Choroid plexus epithelial cell (primary cell): ENCODE measurements at places on chromosomes 6 and 20.

- DNase-seq, result no peak
Measured at GRCh38 chr6:34032856-34033255, 113.0 kb downstream of the GRM4 start.

DNA sequence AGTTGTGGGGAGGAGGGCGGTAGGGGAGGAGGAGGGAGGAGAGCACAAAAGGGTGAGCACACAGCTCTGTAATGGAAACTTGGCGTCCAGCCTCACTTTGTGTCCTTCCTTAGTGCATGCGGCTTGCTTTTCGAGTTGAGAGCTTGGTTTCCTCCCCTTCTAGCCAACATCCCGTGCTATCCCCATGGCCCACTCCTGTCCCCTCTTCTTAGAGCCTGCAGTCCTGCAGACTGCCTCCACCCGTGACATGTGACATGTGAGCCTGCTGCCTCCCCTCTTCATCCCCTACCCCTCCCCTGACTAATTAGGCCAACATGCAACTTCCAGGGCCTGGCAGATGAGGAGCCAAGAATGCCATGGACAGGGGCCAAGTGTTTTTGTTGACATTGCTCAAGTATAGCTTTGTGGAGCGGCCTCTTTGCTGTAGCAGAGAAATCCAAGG is 63.2 kb downstream of the SLC24A3 start:
- peak; percentile 88 for DNase-seq

DNA sequence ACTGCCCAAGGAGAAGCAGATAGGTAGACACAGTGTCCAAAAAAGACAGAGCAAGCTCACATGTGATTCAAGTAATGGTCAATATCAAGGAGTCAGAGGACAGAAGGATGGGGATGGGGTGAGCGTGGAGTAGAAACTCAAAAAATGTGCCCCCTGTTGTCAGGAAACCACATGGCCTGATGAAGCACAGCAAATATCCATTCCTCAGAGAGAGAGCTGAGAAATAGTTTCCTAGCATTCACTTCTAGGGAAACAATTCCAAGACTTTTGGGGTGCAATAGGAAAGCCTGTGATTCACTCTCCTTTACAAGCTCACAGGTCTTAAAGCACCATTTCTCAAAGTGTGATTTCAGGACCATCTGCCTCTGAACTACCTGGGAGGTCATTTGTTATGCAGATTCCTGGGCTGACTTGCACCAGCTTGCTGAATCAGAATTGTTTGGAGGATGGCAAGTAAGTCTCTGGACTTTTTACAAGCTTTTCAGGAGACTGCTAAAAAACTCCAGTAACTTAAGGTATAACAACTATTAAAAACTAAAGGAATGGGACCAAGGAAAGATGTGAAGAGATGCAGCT is 432.8 kb downstream of the HDGFL1 start:
- peak; percentile 19 for DNase-seq

GRCh38 chr6:159008656-159009288 is 8.8 kb upstream of the RSPH3 start:
- DNase-seq, result peak; percentile 71

DNA sequence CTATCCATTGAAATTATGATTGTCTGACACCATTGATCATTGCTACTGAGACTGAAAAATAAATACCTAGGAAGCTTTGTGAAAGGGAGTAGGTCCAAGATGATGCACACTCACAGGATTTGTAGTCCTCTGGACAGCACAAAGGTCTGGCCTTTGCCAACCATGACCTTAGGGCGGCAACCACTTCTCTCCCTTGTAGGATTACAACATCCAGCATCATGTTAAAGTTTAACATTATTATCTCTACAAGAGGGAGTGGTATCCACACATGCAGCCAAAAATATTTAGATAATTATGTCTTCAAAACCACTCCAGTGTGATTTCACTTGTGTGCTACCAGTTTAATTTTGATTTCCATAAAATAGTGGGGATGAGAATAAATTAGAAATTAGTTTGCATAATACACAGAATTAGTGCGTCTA is 51.1 kb upstream of the NHSL1 start:
- DNase-seq, result no peak

DNA sequence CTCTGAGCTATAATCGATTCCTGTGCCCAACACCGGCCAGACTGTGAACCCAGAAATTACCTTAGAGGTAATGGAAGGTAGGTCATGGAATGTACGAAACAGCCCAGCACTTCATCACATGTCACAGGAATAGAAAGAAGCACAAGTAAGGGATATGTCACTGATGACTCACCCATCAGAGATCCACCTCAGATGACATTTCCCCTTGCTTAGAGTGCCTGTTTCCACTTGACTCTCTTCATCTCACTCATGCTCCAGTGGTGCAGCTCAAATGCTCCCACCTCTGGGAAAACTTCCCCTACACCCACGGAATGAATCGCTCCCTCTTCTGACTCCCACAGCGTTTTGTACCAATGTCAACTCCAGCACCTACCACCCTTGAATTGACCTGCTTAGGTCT is 381.6 kb upstream of the CNR1 start:
- DNase-seq, result no peak

DNA sequence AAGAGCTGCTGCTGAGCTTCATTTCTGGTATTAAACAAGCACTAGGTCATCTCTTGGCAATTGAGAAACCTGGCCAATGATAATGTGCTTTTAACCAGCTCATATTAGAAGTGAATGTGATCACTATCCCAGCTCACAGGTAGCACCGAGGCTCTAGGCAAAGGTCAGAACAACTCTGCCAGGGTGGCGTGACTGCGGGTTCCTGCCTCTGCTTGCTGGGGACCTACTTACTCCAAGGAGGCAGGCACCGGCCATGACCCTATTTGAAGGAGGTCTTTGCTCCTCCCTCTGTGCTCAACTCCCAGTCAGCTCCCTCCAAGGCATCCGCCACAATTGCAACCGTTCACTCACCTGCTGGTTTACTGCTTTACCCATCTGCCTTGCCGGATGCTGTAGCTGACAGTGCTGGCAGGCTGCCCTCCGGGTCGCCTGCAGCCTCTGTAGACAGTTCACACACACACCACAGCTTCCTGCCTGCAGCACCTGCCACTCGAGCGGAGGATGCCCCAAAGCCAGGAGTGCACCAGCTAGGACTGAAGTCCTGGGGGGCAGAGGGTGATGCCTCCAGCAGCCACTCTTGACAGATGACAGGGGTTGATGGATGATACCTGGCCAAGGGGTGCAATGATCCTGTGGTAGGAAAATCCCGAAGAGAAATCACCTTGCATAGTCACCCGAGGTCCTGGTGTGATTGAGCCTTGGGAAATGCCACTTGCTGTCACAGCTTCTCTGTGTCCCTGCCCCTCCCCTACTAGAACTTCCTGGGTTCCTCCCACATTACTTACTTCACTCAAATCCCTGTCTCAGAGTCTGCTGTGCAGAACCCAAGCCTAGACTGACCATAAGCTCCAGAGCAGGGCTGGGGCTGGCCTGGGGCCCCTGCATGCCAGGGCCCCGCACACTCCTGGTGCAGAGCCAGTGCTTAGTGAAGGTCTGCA is 8.8 kb upstream of the VSX1 start:
- DNase-seq, result no peak

- peak; percentile 95 for DNase-seq
Measured at GRCh38 chr6:130675072-130675471, 152.1 kb upstream of the SMLR1 start.

GRCh38 chr6:50096296-50096695 is 46.6 kb upstream of the DEFB112 start:
- DNase-seq, result no peak

DNA sequence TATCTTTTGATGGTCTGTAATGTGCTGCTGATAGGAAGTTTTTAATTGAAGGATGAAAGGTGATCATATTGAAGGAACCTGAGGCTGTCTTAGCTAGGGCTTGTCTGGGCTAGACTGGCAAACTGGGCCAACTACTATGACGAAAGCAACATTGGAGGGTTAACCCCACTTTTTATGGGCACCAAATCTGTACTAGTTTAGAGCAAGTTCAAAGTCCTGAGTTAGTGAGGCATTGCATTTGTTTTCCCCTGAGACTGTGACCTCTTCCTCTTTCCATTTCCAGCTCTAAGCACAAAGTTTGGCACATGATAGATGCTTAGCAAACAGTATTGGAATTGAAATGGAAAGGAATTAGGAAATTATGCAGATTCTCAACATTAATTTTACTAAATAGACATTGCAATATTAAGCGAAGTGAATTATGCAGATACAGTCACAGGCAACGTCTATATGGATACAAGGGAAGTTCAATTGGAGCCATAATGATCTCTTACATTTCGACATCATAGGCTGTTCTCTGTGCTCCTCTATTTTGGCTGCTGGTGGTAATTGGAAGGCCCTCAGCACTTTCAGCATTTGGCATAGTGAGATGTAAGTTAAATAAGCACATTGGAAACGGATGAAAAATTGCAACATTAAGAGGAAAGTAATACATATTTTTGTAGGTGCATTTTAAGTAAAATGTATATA is 22.2 kb downstream of the CEP57L1 start:
- DNase-seq, result no peak

DNA sequence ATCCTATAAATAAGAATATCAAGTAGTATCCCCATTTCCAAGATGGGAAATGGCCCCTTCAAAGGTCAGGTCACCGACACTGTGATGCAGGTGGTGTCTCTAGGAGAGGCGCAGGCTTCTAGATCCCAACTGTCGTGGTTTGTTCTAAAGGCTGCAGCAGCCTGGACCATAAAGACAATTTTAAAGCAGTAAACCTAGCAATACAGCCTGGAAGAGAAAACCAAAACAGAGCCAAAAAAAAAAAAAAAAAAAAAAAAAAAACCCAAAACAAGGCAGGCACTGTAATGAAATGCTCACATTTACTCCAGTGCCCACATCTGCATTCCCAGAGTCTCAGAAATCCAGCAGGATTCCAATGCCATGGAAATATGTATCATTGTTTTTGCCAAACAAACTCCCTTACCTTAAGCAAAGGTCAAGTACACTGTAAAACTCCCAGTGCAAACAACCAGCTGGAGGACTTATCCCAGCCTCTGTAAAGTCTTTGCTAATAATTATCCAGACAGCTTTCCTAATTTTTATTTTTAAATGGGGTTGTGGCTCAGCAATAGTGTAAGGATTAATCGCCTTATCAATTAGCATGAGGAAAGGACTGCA is 98.2 kb downstream of the PSMG4 start:
- no peak for DNase-seq

GRCh38 chr20:21050710-21051109 is 55.4 kb downstream of the LINC00237 start:
- no peak for DNase-seq

DNA sequence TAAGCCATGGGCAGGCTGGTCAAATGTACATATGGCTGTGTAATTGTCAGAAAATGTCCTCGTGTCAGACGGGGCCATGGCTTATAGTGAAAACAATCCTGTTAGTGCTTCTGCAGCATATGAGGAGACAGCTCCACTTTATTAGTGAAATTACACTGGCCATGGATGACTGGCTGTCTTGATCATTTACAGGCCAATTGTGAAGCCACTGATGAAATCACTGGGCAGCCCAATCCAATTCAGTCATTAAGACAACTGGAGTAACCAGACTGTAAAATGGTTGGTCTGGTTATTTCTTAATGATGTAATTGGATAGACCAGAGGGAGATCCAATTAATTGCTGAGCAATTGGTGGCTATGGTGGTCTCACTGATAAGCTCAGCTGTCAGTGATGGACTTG is 749.5 kb downstream of the KIF16B start:
- DNase-seq, result no peak

DNA sequence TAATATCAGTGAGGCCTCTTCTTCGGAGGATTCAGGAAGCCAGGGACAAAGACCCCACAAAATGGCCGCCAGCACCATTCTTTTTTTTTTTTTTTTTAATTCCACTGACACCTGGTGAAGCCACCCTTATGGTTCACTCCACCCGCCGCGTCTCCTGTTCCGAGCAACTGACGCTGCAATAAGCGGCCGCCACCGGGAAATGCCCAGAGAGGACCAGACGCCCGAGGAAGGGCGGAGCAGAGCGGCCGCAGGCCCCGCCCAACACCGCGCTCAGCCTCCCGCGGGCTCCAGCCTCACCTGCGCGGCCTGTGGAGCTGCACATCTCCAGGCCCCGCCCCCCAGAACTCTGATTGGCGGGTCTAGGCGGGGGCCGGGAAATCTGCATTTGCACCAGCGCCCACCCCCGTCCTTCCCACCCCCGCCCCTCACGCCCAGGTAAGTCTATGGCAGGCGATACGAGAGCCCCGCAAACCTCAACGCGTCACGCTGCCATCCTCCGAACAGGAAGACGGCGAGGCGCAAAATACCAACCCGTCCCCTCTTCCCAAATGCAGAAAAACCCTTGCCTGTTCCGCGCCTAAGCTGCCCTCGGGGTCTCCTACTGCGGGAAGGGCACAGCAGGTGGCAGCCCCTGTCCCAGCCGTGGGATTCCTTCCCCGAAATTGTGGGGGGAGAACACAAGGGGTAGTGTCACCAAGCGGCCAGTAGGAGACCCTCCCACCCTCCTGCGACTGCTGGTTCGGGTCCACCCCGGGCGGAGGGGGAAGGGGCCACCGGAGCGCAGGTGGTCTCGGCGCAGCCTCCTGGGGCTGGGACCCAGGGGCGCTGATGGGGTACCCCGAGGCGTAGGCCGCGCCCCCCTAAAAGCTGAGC is 960 bp downstream of the ATP9A start:
- DNase-seq, result no peak

DNA sequence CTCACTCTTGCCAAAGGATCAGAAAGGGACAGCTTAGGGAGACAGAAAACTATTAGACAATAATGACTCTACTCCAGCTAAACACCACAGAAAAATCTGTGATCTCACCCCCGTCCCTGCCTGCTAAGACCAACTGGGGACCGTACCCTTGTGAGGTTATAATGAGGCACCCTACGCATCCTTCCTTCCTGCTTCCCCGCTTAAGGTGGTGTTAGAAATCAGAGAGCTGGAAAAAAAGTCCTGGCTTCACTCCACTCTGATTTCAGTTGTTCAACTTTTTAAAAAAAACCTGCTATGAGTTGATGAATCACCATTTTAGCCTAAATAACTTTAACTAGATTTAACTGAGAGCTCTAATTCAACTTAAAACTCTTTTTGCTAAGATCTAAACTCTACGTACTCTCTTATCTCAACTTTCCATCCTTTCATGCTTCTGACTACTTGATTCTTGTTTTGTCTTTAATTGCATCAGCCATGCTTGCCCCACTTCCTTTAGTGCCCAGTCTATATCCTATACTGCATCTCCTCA is 35.8 kb upstream of the TMEM14A start:
- peak; percentile 39 for DNase-seq

- DNase-seq, result no peak
Measured at GRCh38 chr6:148981515-148981914, 234.7 kb downstream of the UST start.

DNA sequence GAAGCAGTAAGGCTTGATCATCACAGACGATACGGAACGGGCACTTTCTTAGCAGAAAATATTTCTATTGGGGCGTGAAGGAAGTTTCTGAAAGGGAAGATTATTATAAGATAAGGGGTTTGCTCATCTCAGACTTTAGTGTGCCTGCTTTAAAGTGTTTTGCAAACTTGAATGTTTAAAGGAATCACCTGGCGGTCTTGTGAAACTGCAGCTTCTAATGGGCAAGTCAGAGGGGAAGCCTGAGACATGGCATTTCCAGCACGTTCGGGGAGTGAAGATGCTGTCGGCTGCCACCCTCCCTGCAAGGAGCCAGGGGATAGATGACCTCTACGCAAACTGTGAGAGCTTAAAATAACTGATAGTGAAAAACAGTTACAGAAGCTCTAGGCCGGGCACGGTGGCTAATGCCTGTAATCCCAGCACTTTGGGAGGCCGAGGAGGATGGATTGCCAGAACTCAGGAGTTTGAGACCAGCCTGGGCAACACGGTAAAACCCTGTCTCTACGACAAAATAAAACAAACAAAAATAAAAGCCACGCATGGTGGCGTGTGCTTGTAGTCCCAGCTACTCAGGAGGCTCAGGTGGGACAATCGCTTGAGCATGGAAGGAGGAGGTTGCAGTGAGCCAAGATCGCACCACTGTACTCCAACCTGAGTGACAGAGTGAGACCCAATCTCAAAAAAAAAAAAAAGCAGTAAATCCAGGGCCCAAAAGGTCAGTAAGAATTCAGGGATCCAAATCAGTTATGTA is 2.3 kb upstream of the KIF16B start:
- DNase-seq, result no peak
